ENCODE measurements at places on chromosomes 16 and 17. TPM values are rescaled to one million over a fixed set of nuclear protein-coding genes. Genes with fewer than 3 reads are reported as not detected.

The CPSF4L gene
- not detected for total RNA-seq

The DPEP3 gene
- not detected for total RNA-seq

The NSF gene
- total RNA-seq, result 30.9 TPM

The ATP2C2 gene
- not detected for total RNA-seq

DNA sequence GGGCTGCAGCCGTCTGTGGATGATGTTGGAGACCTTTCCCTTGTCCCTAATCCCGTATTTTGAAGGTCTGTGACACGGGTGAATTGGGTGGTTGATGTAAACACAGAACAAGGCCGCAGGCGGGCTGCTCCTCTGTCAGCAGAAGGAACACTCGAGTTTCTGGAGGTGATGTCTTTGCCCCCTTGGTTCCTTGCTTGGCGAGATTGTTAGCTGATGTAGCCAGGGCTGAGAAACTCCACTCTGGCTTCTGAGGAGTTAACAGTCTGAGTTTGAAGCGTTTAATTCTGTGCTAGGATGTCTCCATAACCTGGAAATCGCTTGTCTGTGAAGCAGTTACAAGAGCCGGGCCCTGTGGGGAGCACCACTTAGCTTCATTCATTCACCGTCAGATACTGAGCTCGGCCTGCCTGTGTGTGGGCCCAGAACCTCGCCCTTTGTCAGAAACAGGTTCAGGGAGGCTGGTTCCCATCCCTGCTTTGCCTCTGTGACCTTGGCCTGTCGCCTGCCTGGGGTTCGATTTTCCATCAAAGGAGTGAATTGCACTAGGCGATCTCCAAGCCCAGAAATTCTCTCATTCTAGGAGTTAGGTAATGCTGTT is 1.3 kb downstream of the MAPK8IP3 start:
- DNase-seq, result no peak

DNA sequence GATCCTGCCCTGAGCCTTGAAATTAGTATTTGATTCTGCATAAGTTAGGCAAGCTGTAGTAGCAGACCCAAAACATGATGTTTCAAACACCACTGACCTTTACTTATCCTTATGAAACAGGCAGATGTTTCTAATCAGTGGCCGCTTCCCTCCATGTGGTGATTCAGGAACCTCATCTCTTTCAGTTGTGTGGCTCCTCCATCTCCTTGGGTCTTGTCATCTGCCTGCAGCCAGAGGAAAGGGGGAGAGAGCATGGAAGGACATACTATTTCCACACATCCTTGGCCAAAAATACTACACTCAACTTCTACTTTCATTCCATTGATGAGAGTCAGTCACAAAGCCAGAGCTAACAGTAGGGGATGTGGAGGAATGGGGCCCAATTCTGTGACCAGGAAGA is 41.6 kb upstream of the IRX6 start:
- DNase-seq, result no peak

DNA sequence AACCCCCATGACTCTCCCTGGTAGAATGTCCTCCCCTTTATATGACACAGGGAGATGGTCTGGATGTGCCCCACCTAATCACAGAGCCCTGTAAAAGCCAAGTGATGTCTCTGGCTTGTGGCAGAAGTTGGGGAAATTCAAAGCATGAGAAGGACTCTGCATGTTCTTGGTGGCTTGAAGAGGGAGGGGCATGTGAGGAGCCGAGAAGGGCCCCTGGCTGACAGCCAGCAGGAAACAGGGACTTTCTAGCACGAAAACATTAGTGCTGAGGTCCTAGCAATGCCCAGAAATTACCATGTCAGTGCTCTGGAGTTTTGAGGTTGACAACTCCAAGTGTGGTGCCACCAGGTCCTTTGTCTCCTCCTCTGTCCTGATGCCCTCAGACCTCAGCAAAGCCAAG is 75.9 kb downstream of the USP22 start:
- DNase-seq, result no peak

GRCh38 chr17:38403491-38403890 is 24.8 kb upstream of the ARHGAP23 start:
- no peak for DNase-seq

GRCh38 chr16:85617948-85618347 is 4.8 kb downstream of the GSE1 start:
- DNase-seq, result no peak

GRCh38 chr17:47694581-47695428 is 844 bp downstream of the TBKBP1 start:
- DNase-seq, result no peak

DNA sequence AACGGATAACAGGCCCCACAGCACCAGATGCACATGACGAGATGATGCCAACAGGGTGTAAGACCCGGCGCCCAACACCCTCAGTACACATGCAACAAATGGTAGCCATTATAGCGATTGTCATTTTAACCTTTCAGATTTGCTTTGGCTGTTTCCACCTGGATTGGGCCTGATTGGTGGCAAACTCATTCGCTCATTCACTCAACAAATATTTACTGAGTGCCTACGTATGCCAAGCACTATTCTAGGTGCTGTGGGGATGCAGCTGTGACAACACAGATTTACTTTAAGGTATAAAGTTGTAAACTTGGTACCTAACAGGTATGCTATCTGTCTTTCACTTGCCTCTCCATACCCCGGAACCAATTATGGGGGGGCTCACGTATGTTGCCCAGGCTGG is 66.8 kb downstream of the SRCIN1 start:
- DNase-seq, result no peak

- peak; percentile 86 for DNase-seq
These were observed 118.0 kb upstream of the ZNF469 start for GRCh38 chr16:88264641-88265285.

DNA sequence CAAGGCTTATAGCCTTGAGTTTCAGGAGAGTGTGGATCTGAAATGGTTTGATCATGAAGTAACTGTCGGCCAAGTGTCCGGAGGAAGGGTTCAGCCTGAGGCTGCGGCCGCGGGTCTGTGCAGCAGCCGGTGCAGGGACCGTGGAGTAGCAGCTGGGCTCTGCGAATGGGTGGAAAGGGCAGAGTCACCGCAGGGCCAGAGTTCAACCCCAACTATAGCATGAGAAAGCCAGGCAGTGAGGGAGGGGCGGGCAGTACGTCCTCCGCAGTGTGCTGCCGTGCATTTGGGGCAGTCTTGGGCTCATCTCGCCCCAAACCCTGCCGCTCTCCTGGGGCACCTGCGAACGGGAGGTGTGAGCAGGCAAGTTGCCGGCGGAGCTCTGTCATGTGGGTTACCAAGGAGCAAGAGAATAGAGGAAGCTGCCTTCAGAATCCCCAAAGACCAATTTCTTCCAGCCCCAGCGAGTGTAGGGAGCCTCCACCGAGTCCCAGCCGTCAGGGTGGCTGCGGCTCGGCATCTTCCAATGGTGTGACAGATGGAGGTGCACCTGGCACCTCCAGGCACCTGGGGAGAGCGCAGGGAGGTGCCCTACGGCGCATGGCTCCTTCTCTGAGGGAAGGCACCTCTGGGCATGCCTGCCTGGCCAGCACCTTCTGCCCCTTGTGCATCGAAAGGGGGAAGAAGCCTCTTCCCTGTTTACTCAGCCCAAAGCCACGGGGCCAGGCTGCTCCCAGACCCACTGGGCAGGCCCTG is 87.3 kb downstream of the RPA1 start:
- no peak for DNase-seq

DNA sequence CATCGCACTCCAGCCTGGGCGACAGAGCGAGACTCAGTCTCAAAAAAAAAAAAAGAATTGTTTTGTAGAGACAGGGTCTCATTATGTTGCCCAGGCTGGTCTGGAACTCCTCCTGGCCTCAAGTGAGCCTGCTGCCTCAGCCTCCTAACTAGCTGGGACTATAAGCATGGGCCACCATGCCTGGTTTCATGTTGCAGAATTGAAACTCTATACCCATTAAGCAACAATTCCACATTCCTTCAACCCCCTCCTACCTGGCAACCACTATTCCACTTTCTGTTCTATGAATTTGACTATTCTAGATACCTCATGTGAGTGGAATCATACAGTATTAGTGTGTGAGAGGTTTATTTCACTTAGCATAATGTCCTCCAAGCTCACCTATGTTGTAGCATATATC is 24.5 kb downstream of the RNF135 start:
- no peak for DNase-seq

DNA sequence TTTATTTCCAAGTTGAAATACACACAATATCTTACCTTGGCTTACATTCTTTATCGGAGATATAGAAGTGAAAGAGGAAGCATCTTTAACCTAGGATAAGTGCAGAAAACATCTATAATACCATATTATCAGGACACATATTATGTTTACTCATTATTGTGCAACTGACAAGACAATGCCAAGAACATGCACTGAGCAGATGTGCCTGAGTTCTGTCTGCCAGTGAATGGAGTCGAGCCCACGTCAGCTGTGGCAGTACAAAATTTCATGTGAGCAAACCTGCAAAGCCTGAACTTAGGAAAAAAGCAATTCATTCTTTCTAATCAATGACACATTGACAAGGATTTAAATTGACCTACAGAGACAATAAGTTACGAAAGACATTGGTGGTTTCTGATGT is 154.4 kb downstream of the AXIN2 start:
- no peak for DNase-seq

DNA sequence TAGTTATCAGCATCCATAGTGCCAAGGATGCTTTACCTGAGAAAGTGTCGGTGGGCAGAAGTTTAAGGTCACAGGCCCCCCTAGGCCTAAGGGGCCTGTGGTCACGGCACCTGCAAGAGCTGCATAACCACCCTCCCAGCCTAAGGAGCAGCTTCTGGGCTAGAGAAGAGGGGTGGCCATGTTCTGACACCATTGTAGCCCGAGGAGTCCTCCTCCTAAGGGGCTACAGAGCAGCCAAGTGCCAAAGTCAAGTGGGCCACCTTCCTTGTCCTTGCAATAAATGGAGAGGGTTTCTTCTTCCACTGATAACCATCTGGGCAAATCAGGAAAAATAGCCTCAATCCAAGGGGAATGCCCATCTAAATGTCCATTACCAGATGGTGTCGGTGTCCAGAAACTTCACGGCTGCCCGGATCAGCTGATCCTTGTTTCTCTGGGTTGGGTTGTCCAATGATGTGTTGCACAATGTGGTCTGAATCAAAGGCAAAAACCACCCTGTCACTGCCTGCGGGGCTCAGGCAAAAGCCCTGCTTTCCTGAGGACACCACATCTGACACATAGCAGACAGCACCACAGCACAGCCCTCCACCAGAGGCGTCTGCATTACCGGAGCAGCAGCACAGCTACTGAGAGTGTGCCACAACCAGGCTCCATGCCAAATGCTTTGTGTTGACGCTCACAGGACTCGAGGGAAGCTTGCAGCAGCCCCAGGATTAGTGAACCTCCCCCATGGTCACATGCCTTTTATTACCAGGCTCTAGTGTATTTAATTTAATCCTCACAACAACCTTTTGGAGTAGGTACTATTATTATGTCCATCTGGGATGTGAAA is 12.8 kb downstream of the ATPAF2 start:
- DNase-seq, result peak; percentile 30

GRCh38 chr17:72362376-72363088 is 241.7 kb downstream of the SOX9 start:
- DNase-seq, result peak; percentile 83
